ENCODE measurements at places on chromosomes 6 and 20. TPM values are rescaled to one million over a fixed set of nuclear protein-coding genes. Genes with fewer than 3 reads are reported as not detected.

PRICKLE4 gene
- total RNA-seq = not detected

HRH3 gene
- not detected for total RNA-seq

HSPA12B gene
- total RNA-seq = 0.46 TPM

GSTA3 gene
- not detected for total RNA-seq

ABHD16B gene
- not detected for total RNA-seq

LIME1 gene
- 2.2 TPM for total RNA-seq

JARID2 gene
- 9.0 TPM for total RNA-seq

OR2H1 gene
- total RNA-seq = 0.14 TPM

BTN1A1 gene
- not detected for total RNA-seq

TREML4 gene
- total RNA-seq = 0.14 TPM

MUC21 gene
- total RNA-seq = not detected

RNF182 gene
- total RNA-seq = 0.28 TPM

PTCRA gene
- total RNA-seq = not detected

CRIP3 gene
- total RNA-seq = not detected

FKBP1C gene
- 0.57 TPM for total RNA-seq

LAMA5 gene
- 18.0 TPM for total RNA-seq

NFKBIE gene
- total RNA-seq = 3.6 TPM

HUS1B gene
- total RNA-seq = 0.83 TPM

TUBB2B gene
- total RNA-seq = 2.4 TPM

EPB41L1 gene
- total RNA-seq = 24.5 TPM

ATG5 gene
- total RNA-seq = 47.8 TPM
